ENCODE measurements at places on chromosomes 1 and 21.
A peak's percentile ranks its signal among the peaks of the same experiment; 100 is the strongest.

- no peak for DNase-seq
These were observed 8.7 kb upstream of the EXTL1 start for GRCh38 chr1:26012864-26013263.

DNA sequence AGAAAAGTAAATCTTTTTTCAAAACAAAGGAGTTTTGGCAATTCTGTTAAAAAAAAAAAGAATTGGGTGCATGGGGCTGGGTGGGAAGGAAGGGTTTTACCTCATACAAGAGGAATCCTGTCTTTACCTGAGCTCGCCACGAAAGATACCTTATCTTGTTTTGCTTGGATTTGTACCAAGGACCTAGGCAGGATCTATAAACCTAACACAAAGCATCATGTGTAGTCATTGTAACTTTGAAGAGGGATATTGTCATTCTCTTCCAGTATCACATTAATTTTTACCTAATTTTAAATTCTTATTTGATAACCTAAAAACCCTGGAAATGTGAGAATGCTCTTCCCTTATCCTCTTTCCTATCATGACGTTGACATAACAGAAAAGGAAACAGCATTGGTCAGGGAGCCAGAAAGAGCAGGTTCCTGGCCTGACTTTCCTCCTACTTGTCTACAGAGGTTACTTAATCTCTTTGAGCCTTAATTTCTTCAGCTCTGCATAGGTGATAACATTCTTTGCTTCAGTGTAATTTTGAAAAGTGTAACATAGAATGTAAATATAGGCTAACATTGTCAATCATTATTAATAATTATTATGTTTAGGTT is 4.0 kb upstream of the LAMC1 start:
- no peak for DNase-seq

- peak; percentile 55 for DNase-seq
These were observed 112.3 kb upstream of the NFIA start for GRCh38 chr1:60969971-60970509.

GRCh38 chr21:46179708-46180078 is 4.6 kb downstream of the SPATC1L start:
- no peak for DNase-seq

DNA sequence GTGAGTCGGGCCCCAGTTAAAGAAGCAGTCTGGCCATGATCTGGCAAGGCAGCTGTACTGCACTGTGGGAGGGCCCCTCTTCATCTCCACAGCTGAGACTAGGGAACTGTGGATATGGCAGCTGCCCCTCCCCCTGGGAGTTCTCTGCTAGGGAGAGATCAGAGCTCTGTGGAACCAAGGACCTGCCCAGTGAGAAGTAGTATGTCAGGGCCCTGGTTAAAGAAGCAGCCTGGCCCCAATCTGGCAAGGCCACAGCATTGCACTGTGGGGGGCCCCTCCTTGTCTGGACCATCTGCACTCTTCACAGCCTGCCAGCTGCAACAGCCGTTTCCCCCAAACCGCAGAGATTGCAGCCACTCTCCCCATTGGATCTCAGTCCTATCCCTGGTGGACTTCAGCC is 208.5 kb downstream of the DNAH14 start:
- no peak for DNase-seq

DNA sequence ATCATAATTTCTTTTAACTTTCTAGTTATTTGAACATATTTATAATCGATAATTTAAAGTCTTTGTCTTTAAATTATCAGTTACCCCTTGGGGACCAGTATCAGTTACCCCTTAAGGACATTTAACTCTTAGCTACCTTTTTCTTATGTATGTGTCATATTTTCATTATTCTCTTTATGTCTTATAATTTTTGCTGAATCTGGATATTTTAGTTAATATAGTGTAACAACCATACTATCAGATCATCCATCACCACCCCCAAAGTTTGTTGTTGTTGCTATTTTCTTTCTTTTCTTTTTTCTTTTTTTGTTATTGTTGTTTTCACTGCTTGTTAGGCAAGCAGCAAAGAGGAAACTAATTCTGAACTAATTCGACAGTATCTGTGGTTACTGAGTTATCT is 57.0 kb upstream of the TNFSF18 start:
- DNase-seq: no peak

- DNase-seq: no peak
These were observed 248.0 kb upstream of the FOXD3 start for GRCh38 chr1:63074321-63074720.

DNA sequence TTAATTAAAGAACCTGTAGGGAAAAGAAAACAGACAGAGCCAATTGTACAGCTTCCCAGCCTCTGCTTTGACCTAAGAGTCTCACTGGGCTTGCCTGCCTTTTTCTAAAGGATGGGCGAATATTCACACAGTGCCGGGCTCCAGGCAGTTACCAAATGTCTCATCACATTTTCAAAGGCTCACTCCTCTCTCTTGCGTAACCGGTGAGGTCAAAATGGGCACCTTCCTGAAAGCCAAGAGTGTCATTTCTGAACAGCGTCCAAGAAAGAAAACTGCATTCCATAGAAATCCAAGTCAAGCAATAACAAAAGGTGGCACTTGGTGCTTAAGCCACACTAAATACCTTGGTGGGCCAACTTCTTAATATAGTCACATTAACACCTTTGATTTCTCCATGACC is 710 bp upstream of the PALMD start:
- DNase-seq: no peak

DNA sequence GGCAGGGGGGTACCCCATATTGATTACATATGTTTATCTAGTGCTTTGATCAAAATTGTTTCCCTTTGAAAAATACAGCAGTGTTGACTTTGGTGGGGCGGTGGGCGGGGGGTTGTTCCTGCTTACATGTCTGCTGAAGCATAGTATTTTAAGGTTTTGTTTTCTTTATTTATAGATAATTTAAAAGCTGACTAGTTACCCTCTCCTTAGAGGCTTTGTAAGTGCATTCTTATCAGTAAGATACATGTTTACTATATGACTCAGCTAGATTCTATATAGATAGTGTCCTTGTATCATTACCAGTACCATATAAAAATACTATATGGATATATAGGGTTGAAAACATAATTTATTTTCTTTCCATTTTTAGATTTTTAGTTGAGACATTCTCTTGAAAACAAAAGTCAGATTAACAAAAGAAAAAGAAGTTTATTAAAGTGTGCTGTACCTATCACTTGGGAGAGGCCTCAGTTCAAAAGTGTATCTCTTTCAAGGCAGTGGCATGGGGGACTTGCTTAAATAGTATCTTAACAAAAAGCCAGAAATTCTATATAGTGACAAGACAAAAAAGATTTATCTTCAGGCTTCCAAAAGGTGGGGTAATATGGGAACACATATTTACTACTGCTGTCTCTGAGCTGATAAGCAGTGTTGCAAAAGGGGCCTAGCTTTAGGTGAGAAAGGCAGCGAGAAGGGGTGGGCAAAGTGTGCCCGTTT is 79.0 kb downstream of the HS2ST1 start:
- DNase-seq: peak; percentile 55

DNA sequence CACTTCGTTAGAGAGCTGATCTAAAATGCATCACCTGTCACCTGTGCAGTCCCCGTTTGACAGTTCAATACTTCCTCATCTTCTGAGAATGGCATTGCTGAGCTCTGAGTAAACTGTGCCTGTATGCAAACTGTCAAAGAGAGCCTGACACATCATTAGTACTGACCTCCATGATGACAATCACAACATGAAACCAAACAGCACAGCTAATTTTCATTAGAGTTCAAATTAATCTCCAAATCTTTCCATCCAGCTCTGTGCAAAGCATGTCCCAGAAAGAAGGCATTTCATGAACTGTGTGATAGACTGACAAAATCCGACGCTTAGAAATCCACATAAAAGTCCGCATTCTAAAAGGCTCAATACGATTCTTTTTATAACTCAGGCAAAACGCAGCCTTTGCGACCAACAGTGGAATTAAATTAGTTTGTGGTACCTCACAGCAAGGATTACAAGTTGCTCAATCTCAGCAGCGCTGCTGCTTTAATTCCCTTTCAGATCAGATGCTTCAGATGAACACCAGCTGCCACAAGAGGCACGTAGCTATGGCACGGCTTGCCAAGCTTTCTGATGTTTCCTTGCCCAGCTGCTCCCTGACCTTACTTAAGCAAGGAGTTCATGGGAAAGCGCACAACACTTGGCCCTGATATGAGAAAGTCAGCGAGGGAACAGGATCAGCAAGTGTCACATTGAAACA is 765.5 kb upstream of the PRMT6 start:
- DNase-seq: peak; percentile 49

DNA sequence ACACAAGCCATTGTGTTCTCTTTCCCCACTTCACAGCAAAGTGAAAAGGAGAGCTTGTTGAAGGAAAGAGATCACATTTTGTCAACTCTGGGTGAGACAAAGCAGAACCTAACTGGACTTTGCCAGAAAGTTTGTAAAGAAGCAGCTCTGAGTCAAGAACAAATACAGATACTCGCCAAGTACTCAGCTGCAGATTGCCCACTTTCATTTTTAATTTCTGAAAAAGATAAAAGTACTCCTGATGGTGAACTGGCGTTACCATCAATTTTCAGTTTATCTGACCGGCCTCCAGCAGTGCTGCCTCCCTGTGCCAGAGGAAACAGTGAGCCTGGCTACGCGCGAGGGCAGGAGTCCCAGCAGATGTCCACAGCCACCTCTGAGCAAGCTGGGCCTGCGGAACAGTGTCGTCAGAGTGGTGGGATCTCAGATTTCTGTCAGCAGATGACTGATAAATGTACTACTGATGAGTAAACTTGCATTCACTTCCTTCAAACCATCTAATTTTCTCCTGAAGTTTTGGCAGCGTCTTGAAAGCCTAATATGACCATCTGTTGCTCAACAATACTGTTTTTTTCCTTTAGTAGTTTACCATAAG is 43.7 kb downstream of the BACH1 start:
- DNase-seq: no peak

DNA sequence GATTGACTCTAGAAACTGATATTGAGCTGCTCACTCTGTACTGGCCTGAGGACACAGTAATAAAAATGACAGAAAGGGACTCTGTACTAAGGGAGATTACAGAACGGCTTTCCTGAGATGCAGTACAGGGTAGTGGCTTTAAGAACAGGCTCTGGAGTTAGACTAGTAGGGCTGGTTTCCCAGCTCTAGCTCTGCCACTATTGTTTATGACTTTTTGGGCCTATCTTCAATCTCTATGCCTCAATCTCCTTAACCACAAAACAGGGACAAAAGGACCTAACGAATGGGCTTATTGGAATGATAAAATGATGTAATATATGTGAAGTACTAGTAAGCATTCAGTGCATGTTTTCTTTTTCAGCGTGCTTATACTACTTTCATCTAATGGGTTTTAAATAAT is 1.4 kb downstream of the DEPDC1 start:
- peak; percentile 9 for DNase-seq

DNA sequence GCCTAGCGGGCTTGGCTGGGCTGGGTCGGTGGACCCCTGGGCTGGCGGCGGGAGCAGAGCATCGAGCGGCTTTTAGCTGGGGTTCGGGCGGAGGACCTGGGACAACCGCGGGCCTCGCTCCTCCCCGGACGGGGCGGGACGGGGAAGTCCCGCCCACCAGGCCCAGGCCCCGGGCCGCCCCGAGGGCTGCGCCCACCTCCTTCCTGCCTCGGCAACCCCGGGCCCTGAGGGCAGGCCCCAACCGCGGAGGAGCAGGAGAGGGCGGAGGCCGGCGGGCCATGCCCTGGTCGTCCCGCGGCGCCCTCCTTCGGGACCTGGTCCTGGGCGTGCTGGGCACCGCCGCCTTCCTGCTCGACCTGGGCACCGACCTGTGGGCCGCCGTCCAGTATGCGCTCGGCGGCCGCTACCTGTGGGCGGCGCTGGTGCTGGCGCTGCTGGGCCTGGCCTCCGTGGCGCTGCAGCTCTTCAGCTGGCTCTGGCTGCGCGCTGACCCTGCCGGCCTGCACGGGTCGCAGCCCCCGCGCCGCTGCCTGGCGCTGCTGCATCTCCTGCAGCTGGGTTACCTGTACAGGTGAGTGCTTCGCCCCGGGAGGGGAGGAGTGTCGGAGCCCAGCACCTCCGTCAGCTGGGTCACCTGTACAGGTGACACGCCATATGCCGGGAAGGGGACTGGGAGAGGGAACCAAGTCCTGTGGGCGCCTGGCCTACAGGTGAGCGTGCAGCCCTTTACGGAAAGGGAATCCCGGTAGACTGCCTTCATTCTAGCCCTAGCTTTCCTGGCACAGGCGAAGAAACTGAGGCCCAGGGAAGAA is at the start of gene XKR8:
XKR8 (plus strand) TSS at position 182 of the 812 bp plus-strand sequence; CDS start at position 279, 97 bp downstream.
- peak; percentile 86 for DNase-seq

GRCh38 chr1:168371477-168371876 is 90.8 kb downstream of the TBX19 start:
- no peak for DNase-seq

DNA sequence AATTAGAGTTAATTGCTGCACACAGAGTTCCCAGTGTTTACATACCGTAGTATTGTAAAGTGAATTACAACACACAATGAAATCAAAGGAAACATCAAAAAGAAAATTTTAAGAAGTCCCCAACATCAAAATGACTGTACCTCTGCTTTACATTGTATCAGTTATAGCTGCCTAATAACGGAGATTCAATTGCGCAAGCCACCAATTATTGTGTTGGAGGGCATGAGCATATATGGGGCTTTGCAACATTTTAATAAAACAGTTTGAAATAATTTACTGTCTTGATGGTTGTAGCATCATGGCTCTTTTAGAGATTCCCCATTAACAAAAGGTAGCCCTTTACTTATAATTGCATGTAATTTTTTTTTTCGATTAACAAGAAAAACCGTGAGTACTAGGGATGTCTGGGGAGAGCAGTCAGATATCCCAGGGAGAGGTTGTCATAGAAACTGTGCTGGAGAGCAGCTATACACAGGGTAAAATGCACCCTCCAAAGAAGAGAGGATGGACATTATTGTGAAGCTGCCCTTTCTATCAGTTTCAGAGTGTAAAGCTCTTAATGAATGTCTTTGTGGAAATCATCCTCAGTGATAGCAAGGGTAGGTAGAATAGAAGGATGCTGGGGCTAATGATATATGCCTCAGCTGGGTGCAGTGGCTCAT is 55.9 kb upstream of the BTG3 start:
- no peak for DNase-seq

DNA sequence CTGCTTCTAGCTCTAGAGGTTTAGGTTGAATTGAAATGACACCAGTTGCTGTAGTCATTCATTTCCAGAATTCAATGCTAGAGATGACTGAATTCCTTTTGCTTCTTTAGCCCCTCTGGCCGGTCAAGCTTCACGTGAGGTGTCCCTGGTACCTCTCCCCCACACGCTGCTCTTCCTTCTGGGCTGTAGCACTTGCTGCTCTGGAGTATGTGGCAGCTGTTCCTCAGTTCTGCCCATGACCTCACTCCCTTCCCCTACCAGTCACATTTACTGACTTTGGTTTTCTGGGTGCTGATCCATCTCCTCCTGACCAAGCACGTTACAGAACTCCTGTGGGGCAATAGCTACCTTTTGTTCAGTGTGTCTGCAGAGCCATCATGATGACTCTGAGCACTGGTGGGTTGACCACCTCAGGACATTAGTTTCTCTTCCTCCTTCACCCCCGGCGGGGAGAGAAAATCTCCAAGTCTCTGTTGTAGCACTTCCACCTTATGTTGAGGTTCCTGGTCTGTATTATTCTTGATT is 128.1 kb downstream of the HHAT start:
- DNase-seq: no peak

GRCh38 chr1:176119549-176119948 is 87.5 kb downstream of the COP1 start:
- DNase-seq: no peak

Data from NCI-H345 (cell line).